ENCODE measurements at places on chromosomes 4 and X.

DNA sequence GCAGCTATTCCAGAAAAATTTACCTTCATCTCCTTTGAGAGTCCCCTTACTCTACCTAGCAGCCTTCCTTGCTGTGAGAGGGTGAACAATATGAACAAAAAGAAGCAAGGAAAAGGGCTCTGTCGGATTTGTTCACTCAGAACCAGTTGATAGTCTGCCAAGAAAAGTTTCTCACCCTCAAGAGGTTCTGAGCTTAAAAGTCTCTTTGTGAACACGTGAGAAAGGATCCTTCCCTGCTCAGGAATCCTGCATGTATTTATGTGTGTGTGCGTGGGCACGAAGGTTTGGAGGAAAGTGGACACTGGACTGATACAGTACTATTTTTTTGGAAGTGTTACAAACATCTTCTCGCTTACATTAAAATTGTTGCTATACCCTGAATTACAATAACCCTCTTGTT, 178.6 kb upstream of the JADE1 start:
- DNase-seq: no peak

GRCh38 chr4:89300060-89300459, 7.5 kb downstream of the GPRIN3 start:
- DNase-seq: no peak

DNA sequence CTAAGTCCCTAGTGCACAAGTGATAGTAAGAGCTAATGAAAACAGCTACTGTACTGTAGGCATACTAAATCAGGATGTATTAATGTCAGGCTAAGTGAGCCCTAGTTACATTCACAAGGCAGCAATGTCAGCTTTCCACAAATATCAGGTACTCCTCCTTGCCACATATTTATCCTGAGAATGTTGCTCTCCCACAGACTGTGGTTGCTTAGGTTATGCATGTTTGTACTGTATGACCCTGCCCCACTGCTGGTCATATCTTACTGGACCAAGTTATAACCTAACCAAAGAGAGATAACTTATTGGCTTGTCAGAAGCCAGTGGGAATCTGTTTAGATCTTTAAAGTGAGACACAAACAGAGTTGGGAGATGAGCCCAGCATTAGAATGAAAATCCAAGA, 241.0 kb downstream of the SLC39A8 start:
- DNase-seq: no peak

- DNase-seq: no peak
Observed at GRCh38 chr4:142378179-142378578, 467.9 kb downstream of the INPP4B start.

DNA sequence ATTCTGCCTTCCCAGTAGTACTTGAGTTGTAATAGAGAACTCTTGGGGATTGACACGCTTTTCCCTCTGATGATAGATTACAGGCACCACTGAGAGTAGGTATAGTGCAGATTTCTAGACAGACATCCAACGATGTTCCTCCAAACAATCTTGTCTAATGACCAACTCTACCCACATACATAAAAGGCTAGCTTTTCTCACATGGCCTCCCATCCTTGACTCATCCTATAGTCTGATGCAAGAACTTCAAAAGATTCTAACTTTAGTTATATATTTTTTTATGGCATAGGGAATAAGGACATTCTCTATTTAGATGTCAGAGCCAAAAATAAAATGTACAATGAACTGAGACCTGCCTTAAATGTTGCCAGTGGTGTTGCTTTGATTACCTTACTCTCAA, 60.9 kb downstream of the GLRA2 start:
- no peak for DNase-seq

GRCh38 chr4:161178310-161178709, 985.5 kb downstream of the FSTL5 start:
- DNase-seq: no peak

- DNase-seq: no peak
Observed at GRCh38 chr4:179151770-179152169, 1709.5 kb upstream of the AGA start.

GRCh38 chrX:4963432-4963831, 1250.0 kb upstream of the PRKX start:
- DNase-seq: no peak

- DNase-seq: no peak
Observed at GRCh38 chr4:58491620-58492019, 1381.4 kb upstream of the IGFBP7 start.

GRCh38 chr4:38189445-38189844, 229.2 kb downstream of the PTTG2 start:
- DNase-seq: no peak

- no peak for DNase-seq
Observed at GRCh38 chrX:19865567-19866363, 21.6 kb downstream of the SH3KBP1 start.

DNA sequence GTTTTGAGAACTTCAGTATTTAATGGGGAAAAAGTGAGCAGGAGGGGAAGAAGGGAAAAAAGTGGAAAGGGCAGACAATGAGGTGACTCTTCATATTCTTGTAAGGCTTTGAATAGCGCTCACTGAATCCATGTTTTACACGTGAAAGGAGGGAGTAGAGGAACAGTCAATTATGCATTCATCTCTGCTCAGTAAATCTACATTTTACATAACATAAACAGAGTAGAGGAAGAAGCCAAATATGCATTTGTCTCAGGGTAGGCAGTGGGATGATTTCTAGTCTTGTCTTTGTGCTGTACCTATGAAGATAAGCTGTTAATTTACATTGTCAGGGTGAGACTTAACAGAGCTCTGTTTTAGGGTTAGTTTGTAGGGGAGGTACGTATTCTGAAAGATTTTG, 19.4 kb upstream of the ELF2 start:
- no peak for DNase-seq

DNA sequence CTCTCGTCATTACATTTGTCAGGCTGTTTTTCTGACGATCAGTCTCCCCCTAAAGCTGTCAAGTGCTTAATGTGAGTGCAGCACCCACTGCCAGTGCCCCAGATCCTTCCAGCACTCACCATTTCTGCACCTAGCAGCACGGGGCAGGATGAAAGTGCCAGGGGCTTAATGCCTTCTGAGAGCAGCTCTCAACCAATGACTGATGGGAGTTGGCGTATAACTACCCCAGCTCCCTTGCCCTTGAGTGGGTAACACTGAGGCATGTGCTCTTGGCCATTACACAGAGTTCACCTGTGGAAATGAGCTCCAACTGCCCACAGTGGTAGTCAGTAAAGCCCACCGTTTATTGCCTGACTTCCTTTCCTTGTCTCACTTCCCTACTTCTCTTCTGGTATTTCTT, 226.2 kb upstream of the BCOR start:
- no peak for DNase-seq

GRCh38 chrX:1412551-1413161, 20.7 kb upstream of the SLC25A6 start:
- DNase-seq: no peak

DNA sequence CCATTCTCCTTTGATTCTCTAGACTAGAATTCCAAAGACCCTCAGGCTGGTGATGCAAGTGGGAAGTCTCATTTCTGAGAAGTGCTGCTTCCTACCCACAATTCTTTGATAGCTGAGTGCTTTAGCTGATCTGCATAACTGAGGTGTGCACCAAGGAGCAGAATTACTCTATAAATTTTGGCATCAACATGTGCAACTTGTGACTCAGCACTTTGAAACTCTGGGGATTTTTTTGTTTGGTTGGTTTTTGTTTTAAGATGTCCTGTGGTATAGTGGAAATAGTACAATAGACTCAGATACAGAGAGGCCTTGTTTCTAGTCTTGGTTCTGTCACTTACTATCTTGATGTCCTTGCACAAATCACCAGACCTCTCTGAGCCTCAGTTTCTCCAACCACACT, 148.4 kb downstream of the AR start:
- no peak for DNase-seq

DNA sequence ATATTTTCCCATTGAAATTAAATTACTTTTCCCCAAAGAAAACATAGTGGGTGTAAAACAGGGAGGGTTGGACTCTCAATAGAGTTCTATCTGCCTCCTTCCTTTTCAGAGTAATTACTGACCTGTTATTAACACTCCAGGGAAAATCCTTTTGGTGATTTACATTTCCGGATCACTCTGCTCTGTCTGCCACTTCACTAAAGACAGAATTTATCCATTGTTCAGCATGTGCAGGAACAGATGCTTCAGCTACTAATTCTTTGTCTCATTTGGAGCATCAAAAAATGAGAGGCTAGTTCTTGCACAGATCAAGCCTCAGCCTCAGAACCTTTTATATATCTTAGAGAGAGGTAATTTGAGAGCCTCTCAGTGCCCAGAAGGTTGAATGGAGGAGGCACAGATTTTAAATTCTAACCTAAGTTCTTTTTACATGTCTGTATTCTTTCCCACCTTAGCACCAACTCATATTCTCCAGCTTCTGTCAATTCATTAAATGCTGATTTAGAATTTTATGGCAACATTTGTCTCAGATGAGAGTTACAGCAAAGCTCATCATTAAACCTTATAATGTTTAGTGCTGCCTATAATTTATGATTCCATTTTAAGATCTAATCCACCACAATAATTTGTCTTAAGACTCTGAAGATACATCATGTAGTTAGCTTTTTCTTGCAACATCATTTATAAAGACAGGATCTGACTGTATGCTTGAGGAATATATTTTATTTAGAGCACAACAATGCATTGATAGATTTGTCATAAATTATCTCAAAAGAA, 1494.4 kb downstream of the STIM2 start:
- DNase-seq: no peak

GRCh38 chr4:13515268-13515667, 29.0 kb downstream of the NKX3-2 start:
- no peak for DNase-seq

DNA sequence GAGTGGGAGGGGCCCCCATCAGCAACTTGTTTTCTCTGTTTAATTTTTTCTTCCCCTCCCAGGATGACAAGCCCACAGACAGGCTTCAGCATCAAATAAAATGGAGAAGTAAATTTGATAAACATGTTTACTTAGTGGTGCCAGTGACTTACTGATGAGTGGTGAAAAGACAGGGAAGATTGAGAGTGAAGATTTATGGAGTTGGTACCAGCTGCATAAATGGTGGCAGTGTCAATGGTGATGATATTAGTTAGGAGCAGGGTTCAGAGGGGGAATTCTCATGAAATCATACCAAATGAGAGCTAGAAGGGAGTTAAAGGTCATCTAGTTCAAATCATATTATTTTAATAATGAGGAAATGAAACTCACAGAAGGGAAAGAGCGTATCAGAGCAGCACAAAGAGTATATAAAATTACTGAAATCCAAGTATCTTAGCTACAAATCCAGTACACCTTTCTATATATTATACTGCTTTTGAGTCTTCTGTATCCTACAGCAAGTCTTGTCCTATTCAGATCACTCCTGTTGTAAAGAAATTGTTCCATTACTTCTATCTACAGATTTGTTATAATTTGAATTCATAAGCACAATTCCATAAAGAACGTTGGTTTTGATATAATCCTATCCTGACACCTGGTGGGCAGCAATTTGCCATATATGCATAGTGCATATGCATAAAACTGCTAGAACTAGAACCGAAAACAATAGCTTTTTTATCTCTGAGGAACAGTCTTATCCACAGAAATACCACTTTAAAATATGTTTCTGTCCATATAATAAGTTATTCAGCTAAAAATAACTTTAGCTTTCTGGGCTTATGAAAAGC, 5.0 kb downstream of the P2RY10 start:
- no peak for DNase-seq

DNA sequence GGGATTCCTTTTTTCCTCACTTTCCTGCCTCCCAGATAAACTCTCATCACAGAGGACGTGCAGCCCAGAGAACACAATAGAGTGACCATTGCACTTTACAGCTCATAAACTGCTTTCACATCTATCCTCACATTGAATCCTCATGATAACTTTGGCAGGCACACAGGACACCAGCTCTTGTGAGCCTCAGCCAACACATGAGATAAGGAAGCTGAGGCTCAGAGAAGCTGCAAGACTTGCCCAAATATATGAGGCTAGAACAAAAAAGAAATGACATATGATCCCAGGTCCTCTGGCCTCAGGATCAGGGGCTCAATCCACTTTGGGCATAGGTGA, 85.0 kb upstream of the CPEB2 start:
- no peak for DNase-seq

DNA sequence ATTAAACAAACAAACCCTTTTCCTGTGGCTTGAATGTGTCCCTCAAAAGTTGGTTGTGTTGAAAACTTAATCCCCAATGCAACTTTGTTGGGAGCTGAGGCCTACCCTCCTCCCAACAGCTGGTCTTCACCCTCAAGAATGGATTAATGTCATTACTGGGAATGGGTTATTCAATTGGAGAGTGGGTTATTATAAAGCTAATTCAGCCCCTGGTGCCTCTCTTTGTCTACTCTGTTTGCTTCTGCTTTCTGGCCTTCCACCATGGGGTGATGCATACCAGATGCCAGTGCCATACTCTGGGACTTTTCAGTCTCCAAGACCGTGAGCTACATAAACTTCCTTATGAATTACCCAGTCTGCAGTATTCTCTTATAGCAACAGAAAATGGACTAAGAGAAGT, 706.5 kb downstream of the CCSER1 start:
- peak; percentile 53 for DNase-seq

- no peak for DNase-seq
Observed at GRCh38 chr4:40516651-40517050, 113.0 kb downstream of the RBM47 start.

DNA sequence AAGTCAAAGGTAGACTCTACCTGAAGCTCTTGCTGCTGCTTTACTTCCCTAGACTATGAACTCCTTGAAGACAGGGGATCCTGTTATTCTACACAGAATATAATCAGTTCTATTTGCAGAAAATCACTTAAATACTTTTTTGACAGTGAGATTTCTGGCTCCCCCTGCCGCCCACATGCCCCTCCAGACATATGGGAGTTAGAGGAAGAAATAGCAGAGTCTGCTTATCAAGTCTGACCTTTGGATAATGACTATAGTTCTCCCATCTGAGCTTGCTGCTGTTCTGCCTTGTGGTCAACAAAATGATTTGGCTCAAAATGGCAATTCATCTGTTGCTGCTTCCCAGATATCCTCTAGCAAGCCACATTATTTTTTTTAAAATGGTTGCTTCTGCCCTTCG, 101.1 kb downstream of the ENOX2 start:
- DNase-seq: no peak

GRCh38 chrX:119917877-119918276, 22.2 kb downstream of the AKAP14 start:
- DNase-seq: no peak

DNA sequence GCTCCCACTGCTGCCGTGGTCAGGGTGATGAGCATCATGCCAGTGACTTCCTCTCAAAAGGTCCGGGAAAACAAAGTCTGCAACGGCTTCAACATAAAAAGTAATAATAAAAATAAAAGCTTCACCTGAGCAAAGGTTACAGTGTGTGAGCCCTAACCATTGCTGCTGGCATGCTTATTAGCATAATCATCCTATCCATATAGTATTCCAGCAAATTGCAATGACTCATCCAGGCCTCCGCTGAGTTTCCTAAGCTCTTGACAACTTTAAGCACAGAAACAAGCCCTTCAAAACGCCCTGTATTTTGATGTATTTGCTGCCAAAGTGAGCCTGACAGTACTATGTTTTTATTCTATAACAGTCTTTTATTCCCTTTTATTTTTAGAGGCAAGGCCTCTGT, 100.5 kb downstream of the AASDH start:
- no peak for DNase-seq

DNA sequence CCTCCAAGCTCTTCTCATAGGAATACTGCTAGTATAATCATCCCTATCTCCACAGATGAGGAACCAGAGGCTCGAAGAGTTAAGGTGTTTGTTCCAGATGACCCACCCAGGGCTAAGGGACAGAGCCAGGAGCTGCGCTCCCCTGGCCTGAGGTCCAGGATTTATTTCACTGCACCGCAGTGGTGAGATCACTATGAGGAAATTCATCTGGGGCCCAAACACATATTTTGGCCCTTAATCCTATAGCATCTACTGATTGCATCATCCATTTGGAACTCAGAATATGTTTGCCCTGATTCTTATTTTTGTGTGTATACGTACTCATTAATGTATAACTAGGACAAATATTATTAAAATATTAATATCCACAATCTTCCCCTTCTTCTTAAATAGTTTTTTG, 100.1 kb upstream of the RBPJ start:
- no peak for DNase-seq

Measured in iPS-NIHi11 (cell line).